ENCODE measurements at places on chromosomes 4 and X.

- DNase-seq, result no peak
Observed at GRCh38 chr4:76569706-76570105, 134.7 kb downstream of the SHROOM3 start.

DNA sequence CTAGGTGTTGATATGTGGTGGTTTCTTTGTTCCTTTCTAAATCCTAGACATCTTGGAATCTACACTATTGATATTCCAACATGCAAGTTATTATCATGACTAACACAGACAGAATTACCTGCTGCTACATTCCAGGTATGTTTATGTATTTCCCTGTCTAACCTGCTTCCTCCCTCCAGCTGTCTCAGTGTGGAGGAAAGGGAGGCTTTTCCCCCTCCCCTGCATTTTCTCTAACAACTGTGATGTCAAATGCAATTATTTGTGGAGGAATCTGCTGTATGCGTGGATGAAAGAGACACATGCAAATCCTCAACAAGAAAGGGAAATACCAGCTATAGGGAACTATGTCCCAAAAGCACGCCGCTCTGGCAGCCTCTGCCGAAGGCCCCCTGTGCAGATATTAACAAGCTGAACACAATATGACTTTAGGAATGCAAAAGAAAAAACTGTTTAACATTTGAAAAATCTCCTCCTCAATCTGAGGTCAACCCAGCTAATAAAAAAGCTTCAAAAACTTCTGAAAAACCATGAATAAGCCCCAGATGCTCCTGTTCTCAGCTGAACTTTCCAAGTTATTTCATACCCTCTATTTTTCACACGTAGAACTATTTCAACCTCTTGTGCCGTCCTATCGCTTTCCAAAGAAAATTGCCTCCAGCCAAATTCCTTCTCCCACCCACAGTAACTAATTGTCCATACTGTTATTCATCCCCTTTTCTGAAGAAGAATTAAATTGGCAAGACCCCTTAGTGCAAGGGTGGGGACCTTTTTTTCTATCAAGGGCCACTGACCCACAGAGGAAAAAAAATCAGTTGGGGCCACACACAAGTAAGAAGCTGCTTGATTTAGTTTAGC lies 225.1 kb upstream of the GPC4 start:
- DNase-seq, result peak; percentile 100

GRCh38 chr4:170080496-170080895 lies 9.3 kb downstream of the AADAT start:
- no peak for DNase-seq

DNA sequence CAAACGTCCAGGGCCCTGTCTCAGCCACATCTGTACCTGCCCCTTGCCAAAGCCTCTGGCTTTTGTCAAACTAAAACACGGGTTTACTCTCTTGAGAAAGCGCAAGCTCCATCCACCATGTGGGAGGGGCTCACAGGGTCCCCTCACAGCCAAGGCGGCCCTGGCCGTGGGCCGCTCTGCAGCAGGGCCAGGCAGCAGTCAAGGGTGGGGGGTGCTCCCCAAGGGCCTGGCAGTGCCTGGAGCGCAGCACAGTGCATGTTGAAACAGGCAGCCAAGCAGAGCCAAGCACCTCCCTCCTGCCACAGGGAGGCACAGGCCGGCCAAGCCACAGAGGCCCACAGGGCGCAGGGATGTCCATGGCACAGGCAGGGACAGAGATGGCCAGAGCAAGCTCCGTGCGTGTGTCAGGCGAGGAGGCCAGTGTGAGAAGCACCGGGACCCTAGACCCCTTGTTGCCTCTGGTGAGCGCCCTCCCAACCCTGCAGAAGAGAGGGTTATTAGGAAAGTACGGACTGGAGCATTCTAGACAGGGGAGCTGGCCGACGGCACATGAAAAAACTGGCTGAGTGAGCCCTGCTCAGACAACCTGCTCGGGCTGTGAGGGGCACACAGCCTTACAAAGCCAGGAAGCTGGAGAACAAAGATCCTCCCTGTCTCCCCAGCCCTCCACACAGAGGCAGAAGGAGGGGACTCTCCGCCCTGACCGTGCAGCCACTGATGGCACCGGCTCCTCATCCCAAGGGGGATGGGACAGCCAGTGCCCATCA lies 39.0 kb downstream of the FAM53A start:
- DNase-seq, result no peak

DNA sequence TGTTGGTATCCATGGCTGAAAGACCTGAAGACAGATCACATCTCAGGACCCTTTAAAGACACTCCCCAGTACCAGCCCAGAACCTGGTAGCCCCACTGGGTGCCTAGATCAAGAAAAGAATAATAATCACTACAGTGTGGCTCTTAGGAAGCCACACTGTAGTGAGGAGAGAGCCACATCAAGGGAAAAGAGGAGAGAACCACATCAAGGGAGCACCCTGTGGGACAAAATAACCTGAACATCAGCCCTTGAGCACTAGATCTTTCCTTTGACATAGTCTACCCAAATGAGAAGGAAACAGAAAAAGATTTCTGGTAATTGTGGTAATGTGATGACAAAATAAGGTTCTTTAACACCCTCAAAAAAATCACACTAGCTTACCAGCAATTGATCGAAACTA lies 15.3 kb downstream of the RTL3 start:
- DNase-seq, result no peak

DNA sequence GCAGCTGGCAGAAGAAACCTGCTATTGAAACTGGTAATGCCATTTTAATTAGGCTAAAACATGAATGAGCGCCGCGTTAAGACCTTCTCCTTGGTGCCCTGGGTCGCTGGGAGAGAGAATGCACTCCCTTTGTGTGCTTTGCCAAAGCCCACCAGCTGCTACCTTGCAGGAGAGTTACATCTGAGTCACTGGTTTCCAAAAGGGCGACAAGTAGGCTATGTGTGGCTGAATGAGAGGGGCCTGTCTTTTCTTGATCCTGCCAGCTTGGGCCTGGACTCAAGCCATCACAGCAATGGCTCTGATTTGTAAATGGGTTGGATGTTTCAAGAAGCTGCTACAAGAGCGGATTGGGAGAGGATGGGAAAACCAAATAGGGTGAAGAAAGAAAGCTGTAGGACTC lies 81.5 kb downstream of the NHS start:
- DNase-seq, result no peak

- DNase-seq, result no peak
Observed at GRCh38 chr4:106114270-106114669, 201.7 kb downstream of the TBCK start.

DNA sequence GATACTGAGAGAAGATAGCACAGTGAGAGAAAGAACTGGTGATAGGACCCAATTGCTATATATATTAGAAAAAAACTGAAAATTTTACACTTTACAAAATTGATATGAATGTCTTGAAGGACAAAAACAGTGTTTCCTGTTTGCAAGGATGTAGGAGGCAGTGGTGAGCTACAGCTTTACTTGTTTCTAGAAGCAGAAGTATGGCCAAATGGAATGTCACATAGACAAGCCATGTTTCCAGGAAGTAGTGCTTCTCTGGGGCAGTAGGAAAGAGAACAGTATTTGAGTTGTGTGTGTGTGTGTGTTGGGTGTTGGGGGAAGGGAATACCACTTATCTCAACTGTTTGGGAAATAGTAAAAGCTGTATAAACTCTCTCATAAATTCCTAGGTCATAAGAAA lies 60.9 kb upstream of the IBSP start:
- DNase-seq, result no peak

Data from HAP-1 (cell line).